ENCODE measurements at places on chromosomes 7 and 10.

DNA sequence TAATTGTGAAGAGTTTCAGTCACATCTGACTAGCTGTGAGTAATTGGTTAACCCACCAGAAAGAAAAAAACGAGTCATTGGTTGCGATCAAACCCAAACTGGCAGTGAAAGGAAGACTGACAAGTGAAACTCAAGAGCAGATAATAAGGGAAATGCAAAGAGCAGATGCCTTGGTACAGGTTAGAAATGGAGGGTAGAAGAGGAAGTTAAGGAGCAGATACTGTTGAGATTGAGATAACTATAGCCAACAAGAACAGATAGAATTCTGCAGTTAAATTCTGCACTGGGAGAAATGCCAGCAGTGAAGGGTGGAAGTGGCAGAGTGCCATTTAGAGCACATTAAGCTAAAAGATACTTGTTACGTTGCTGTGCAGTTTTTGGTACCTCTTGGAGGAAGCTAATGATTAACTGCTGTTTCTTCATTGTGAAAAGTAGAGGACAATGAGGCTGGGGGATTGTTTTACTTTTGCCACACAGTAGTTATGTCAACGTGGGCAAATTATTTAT, 65.8 kb downstream of the CDK13 start:
- no peak for DNase-seq

DNA sequence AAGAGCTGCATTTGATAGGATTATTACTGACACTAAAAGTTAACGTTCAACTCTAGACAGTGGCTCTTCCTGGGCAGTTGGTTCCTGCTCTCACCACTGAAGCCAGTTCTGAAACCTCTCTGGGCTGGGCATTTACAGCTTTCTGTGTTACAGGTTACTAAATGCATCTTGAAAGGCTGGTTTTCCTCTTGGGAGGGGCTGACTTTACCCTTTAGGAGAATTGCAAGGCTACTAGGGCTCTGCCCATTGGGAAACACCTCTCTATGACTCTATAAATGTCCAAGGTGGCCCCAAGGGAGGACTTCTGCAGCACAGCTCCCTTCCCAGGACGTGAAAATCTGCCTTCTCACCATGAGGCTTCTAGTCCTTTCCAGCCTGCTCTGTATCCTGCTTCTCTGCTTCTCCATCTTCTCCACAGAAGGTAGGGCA, at the start of gene GPR15LG:
Gene GPR15LG (plus strand): TSS at position 301 of the 429 bp plus-strand sequence. CDS start 51 bp downstream, at position 352.
- no peak for DNase-seq

DNA sequence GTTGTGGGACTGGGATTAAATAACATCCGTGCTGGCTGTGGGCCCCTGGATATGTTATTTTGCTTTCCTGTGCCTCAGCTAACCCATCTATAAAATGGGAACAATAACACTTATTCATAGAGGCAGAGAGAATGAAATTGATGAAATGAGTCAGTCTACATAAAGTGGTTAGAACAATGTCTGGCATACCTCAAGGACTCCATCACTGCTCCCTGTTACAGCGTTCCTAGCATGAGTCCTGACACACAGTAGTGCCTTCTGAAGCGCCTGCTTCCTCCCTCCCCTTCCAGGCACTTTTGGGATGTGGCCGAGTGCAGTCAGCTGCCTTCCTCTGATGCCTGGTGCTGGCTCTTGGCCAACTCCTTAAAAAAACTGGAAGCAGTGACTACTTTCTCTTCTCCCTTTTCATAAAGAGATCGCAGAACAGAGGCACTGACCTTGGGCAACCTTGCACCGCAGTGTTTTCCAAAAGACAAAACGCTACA, 108.4 kb upstream of the ZMIZ1 start:
- DNase-seq, result peak; percentile 23

DNA sequence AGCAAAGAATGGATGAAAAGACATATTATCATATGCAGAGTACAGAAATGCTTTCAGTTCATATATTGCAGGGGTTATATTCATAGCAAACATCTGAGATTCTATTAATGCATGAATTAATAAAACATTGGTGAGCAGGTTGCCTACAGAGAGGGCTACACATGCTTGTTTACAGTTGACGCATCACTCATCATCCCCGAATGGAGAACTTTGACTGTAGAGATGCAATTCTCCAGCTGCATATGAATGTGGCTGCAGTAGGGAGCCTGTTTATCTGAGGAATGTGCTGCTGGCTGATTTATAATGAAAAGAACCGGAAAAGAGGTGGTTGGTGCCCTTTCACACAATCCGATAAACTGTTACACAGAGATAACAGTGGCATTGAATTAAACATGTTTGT, 116.5 kb downstream of the GRM3 start:
- DNase-seq, result no peak

- DNase-seq, result no peak
Observed at GRCh38 chr7:148515237-148515636, 75.3 kb upstream of the C7orf33 start.

GRCh38 chr7:106765727-106766355, 99.2 kb upstream of the PIK3CG start:
- no peak for DNase-seq

DNA sequence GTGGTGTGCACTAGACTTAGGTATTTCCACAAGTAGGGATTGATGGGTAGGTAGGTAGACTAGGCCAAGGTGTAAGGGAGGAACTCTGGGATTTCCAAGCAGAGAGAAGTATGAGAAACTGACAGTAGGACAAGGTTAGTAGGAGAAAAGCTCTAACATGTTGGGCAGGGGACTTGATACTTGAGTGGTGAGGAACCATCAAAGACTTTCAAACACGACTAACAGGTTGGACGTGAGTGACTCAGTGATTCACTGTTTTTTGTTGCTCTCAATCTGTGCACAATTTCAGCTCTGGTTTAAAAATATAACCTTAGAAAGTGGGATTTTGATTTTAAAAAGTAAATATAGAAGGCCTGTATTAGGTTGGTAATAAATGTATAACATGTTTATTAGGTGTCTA, 44.4 kb downstream of the KLHDC10 start:
- no peak for DNase-seq

GRCh38 chr10:62960416-62960815, 144.2 kb upstream of the EGR2 start:
- DNase-seq, result no peak

DNA sequence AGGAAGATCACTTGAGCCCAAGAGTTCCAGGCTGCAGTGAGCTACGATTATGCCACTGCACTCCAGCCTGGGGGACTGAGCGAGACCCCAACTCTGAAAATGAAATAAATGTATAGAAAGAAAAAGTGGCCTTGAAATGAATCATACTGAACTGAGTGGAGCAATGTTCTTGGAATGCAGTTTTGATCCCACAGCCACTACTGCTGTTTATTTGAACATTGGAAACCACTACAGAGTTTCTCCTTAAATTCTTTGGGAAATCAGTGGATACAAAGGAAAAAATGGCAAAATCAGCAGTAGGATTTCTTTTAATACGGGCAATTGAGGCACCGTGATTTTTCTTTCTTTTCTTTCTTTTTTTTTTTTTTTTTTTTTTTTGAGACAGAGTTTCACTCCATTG, 637.4 kb downstream of the GALNT17 start:
- no peak for DNase-seq

DNA sequence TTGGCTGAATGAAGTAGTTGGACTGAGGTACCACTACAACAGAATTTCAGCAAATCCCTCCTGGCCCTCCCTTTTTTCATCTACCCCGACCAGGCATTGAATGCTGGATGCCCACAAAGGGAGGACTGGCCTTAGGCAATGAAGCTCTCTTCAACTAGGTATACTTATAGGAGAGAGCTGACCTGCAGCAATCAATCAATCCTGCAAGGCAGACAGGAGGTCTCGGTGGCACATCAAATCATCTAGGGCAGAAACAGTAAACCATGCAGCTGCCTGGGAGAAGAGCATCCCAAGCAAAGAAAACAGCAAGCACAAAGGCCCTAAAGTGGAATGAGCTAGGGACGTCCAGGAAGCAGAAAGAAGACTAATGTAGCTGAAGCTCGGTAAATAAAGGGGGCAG, 2.4 kb upstream of the ABRAXAS2 start:
- DNase-seq, result no peak

- no peak for DNase-seq
Observed at GRCh38 chr10:7948371-7949000, 106.0 kb upstream of the GATA3 start.

DNA sequence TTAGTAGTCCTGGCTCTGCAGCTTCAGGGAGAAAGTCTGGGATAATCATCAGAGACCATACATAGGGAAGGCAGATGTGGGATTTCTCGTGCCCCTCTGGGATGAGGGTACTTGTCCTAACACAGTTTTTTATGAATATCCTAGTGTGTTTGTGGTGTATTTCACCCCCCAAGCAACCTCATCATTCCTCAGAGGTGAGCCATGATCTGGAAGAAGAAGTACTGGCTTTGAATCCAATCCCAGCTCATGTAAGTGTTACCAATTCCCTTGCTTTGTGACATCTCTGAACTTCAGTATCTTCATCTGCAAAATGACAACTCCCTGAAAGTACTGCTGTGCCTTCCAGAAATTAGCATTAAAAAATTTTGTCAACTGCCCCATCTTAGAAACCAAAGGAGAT, 347.5 kb upstream of the ZMIZ1 start:
- no peak for DNase-seq

DNA sequence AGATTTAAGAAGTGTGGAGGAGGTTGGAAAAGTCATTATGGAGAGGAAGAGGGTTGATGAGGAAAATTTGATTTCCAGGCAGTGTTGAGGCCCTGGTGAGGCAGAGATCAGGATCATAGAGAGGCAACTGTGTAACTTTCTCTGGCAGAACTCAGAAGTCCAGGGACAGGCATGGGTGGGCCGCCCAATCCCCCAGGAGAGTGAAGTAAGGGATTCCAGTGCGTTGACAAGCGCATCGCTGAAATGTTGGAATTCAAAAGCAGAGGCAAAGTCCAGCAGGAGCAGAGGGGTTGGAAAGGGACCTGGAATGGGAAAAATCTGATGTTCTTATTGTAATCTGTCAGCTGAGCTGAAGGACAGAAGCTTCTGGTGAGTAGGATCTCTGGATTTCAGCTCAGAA, 207.3 kb downstream of the FAM107B start:
- DNase-seq, result no peak

DNA sequence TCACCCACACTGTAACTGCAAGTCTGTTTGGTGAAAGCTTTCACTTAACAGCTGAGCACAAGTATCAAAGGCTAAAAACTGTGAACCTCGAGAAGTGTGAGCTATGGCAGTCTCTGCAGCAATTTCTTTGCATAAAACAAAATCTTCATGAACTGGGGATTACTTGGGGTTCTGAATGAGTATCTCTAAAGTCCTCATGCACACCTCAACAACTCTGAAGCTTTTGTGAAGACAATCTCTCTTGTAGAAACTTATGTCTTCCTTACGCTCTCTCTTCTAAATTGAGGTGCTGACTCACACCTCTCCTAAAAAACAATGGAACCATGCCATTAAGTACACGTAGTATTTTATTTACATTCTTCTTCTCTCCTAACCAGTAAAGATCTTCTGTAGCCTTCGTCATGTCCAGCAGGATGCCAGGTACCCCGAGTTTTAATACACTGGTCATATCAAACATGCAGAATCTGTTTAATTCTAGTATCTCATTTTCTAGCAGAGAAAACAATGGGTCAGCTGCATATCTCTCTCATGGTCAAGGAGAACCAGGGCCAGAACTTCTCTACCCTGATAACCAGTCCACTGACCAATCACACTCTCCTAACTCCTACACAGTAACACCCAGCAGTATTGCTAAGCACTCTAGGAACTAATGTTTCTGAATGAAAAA, 76.9 kb downstream of the UBE2H start:
- DNase-seq, result no peak

DNA sequence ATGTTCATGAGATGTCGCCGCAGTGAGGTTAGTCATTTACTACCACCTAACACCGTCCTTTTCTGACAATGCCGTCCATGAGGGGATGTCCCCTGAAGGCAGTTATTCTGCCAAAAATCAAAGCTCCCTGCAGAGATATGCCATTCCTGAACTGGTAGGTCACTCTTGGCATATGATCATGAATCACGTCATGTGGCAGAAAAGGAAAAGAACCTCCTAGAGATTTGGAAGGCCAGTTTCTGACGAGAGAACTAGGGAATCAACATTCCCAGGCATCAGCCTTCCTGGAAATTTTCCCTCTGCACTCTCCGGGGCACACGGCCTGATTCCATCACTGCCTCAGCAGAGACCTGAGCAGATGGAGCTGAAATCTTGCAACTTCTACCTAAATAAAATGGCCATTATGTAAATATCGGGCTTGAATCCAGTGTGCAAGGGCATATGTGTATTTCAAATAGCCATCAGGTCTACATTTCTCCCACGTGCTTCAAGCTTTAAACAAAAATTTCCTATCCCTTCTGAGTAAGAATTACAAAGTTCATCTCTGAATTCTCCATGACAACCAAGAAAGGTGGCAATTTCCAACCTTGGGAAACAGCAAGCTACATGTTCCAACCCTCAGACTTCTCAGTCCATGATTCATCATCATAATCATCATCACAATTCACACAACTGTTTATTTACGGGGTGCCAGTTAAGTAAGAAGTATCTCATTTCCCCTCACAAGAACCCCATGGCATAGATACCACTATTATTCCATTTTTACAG, 46.5 kb downstream of the AMPH start:
- DNase-seq, result no peak

DNA sequence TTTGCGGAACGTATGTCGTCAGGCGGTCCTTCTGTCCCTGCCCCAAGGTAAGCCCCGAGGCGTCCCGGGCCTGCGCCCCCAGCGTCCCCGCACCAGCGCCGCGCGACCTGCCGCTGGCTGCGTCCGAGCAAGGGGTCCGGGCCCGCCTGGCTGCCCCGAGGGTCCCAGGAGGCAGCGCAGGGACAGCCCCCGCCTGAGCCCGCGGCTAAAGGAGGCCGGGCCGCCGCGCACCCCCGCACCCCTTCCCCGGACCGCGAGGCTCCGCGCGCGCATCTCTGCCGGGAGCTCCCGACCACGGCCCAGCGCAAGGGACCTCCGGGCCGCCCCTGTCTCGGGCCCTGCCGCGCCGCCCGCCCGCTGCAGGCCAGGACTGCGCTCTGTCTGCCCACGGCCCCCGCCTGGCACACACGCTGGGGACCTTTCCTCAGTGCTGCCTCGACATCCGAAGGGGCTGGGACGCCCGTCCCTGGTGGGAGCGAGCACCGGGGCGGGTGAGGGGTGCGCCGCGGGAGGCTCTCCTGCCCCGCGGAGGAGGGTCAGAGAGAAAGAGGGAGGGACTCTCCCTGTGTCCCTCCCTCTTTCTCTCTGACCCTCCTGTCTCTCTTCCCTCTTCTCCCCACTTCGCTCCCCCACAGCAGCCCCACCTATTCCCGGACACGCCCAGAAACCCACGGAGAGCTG, 25.0 kb downstream of the SHH start:
- DNase-seq, result no peak

DNA sequence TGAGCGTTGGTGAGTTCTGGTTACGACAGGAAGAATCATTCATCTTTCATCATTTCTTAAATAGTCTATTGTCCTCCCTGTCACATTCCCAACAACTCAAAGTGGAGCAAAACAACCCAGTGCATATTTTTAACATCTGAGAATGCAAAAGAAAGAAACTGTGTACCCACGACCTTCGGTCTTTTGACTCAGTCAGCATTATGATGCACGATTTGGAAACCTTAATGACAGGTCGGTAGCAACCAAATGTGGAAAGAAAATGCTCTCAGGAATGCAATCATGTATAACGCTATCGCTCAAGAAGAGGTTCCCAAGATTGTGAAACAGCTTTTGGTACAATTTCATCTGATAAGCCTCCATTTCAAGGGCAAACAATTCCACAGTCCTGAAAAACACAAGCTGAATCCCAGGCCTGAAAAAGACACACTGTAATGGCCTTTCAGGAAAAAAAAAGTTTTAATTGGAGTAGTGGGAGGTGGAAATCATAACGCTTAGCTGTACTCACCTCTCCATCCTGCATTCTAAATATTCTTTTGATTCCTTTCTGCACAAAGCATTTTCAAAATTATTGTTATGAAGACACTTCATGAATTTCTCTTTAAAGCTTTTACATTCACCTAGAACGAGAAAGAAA, 2.6 kb downstream of the COX19 start:
- DNase-seq, result no peak

GRCh38 chr10:7855205-7855604, 36.9 kb downstream of the TAF3 start:
- DNase-seq, result no peak

Measured in CD4-positive, alpha-beta T cell treated with Interferon gamma for 1 hour (primary cell).